ENCODE measurements at places on chromosomes 13 and 19.

GRCh38 chr19:39788244-39788643 is 9.6 kb downstream of the LEUTX start:
- DNase-seq, result no peak

DNA sequence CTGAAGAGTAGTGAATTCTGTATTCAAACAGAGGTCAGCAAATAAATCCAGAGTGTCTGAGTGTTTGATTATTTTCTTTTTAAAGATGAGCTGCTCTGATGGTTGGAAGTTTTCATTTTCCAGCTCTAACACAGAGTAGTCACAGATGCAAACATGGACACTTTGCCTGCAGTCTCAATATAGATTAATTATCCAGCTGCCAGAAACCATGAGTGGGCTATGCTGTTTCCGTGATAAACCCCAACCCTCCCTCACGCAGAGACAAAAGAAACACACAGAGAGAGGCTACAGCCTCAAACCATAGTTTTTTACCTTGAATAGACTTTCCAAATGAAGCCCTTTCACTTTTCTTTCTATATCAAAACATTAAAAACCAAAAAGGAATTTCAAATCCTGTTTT is 884.7 kb downstream of the DIAPH3 start:
- DNase-seq, result no peak

DNA sequence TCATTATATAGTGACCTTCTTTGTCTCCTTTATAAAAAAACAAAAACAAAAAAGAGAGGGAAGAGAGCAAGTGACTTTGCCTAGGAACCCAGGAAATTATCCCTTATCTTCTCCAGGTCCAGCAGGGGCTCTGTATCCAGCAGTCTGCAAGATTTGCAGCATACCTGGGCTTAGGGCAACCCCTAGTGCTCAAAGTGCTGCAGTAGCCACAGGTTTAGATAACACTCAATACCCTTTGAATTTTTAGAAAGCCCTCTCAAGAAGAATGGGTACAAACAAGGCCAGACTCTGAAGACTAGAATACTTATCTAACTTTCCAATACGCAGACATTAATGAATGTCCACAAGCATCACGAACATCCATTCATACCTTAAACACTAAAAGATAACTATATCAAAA is 43.2 kb downstream of the CCNA1 start:
- DNase-seq, result no peak

GRCh38 chr19:1213391-1214286 is 8.1 kb downstream of the STK11 start:
- no peak for DNase-seq

- DNase-seq, result no peak
These were observed 33.9 kb downstream of the KL start for GRCh38 chr13:33050161-33050560.

GRCh38 chr19:54448040-54448773 is 792 bp upstream of the LENG8 start:
- peak; percentile 27 for DNase-seq

DNA sequence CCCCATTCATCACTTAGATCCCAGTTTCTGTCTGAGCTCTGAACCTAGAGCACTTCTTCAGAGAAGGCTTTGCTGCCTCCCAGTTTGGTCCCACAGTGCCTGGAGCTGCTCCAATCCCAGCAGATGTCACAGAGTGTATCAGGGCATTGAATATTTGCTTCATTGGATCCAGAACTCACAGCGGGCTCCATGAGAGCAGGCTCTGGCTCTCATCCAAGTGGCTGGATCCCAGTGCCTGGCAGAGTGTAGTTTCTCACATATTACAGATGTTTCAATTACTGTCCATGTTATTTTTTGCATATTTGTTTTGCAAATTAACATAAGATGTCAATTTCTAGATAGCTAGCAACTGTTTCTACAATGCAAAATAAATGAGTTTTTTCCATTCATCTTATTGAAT is 50.6 kb downstream of the MYO16 start:
- DNase-seq, result no peak

DNA sequence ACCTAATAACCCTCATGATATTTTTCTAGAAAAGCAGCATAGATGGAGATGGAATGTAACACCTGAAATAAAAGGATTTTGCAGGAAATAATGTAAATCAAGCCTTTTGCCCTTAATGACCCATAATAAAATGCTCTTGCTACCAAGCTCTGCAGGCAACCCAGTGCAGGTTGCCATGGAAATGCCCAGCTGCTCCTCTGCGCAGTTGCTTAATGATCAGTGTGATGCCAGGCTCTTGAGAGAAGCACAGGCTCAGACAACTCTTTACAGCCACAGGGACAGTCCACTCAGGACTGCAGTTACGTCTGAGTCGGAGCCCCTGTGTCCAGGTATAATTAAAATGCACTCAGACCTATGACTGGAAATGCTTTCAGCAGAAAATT is 165.5 kb downstream of the LACC1 start:
- no peak for DNase-seq

GRCh38 chr13:112207129-112207528 is 140.2 kb downstream of the SOX1 start:
- DNase-seq, result no peak

GRCh38 chr19:53826876-53827275 is 2.8 kb upstream of the NLRP12 start:
- DNase-seq, result no peak

GRCh38 chr13:89980896-89981295 is 1366.6 kb upstream of the MIR17HG start:
- no peak for DNase-seq

DNA sequence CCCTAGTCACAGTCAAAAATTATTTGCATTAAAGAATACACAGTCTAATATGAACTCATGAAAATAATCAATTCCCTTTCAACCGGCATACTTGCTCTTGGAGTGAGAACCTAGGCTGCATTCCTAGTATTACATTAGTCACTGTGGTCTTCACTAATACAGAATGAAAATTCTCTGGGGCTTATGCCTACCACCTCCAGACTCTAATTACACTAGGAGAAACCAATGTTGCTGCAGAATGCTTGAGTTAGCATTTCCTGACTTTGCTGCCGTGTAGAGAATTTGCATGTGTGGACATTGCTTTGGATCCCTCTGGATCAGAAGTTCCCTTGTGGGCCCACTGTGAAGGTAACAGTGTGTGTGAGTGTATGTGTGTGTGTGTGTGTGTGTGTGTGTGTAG is 87.8 kb downstream of the CCNA1 start:
- no peak for DNase-seq

DNA sequence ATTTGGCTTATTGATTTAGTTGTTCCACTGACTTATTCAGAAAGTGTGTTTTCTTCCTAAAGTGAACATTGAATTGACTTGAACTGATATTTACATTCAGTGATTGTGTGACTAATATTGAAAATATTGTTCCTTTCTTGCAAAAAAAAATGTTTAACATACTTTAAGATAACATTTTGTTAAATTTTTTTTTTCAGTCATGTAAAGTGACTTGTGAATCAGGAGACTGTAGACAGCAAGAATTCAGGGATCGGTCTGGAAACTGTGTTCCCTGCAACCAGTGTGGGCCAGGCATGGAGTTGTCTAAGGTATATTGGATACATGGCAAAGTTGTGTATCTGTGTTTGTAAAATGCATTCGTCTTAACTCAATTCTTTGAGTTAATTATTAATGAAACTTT is 22.9 kb downstream of the TNFRSF19 start:
- DNase-seq, result no peak

DNA sequence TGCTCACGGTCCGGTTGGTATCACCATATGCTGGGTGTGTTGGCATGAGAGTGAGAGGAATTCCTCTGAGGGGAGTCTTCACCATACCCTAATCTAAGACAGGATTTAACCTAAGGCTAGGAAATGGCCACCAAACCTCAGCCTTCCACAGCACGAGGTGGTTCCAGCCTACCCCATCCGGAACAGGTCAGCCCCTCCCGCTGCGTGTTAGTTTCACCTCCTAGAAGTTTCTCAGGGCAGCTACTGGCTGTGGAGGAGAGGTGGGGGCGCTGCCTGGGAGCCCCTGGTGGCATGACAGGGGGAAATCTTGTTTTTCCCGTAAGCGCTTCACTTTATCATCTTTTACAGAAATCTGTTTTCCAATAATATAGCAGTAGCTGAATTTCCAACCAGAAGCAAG is 55.1 kb downstream of the RGCC start:
- DNase-seq, result no peak

DNA sequence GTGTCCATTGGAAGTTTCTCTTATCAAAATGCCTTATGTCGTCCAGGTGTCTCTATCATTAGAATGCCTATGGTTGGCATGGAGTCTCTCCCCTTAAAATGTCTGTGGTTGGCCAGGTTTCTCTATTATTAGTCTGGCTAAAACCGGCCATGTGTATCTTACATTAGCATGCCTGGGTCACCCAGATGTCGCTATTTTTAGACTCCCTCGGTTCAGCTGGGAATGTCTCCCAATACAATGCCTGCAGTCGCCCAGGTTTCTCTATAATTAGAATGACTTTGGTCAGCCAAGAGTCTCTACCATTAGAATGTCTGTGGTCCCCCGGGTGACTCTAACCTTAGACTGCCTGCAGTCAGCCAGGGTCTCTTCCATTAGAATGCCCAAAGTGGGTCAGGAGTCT is 1536.1 kb downstream of the UQCRFS1 start:
- no peak for DNase-seq

GRCh38 chr13:86992251-86992650 is 678.9 kb upstream of the SLITRK5 start:
- DNase-seq, result no peak

GRCh38 chr13:82717249-82717648 is 1165.0 kb downstream of the SLITRK1 start:
- DNase-seq, result no peak

DNA sequence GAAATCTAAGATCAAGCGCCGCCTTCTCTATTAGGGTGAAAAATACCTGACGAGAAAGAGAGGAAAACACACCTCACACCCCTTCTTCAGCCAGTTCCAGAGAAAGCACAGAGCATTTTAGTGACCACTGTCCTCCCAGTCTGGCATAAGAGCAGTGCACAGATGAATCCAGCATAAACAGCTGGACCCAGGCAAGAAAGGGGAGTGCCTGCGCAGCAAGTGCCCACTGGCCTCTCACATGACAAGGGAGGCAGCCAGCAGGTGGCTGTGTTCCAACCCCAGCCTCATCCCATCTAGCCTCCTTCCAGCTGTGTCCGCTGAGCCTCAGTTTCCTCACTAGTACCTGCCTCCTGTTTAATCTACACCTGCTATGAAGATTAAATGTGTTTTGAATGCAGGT is 8.0 kb downstream of the MED26 start:
- no peak for DNase-seq
